ENCODE measurements at places on chromosomes 12 and 14.

DNA sequence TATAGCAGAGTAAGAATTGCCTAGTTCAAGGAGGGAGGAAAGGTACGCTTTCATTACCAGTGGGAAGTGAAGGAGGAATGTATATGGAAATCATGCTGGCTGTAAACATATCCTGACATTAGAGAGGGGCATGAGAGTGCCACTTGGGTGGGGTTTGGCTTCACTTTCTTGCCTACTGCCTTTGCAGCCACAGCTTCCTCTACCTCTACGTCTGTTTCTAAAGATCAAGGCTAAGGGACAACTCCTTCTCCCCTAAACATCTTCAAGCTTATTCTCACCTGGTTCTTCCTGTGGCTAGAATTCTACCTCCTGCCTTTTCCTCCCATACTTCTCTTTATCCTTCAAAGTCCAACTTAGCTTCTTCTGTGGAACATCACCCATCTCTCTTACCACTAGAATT, 58.0 kb downstream of the SUSD6 start:
- DNase-seq = no peak

GRCh38 chr14:53692885-53693284, 263.7 kb downstream of the BMP4 start:
- no peak for DNase-seq

DNA sequence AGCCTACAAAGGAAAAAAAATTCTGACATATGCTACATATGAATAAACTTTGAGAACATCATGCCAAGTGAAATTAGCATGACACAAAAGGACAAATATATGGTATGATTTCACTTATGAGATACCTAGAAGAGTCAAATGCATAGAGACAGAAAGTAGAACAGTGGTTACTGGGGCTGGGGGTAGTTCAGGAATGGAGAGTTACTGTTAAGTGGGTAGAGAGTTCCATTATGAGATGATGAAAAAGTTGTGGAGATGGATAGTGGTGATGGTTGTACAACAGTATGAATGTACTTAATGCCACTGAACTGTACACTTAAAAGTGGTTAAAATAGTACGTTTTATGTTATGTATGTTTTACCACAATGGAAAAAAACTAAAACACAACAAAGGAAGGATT, 92.3 kb downstream of the SCAF11 start:
- DNase-seq = no peak

- DNase-seq = no peak
Measured at GRCh38 chr12:123465084-123465483, 7.1 kb downstream of the SNRNP35 start.

GRCh38 chr14:75344411-75344810, 65.8 kb downstream of the FOS start:
- no peak for DNase-seq

GRCh38 chr14:97282210-97283004, 485.2 kb downstream of the VRK1 start:
- DNase-seq = no peak

GRCh38 chr14:76901171-76902055, 75.2 kb downstream of the LRRC74A start:
- no peak for DNase-seq

- no peak for DNase-seq
Measured at GRCh38 chr12:54213079-54213478, 24.3 kb upstream of the SMUG1 start.

DNA sequence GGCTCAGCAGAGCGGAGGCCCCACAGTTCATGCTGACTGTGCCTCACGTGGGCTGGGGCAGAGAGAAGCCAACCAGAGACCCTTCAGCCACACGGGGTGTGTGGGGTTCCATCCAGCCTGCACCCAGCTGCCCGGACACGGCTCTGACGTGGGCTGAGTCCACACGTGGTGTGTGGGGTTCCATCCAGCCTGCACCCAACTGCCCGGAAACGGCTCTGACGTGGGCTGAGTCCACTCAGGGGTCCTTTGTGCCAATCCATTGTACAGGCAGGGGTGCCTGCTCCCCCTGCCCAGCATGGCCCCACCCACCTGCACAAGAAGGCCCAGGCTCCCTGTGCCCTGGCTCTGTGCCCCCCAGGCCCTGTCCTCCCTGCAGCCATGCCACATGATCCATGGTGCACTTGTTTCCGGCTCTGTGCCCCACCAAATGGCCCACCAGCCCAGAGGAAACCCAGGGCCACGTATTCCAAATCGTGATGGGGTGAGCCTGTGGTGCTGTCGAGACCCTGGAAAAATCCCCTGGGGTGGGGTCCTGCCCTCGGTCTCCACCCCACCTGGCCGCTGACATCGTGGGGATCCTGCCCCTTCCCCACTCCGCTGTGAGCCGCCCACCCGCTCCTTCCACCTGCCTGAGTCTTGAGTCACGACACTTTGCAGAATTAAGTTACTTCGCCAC, 99.3 kb upstream of the SFSWAP start:
- DNase-seq = no peak

- DNase-seq = no peak
Measured at GRCh38 chr12:2284321-2284813, 231.6 kb downstream of the CACNA1C start.

DNA sequence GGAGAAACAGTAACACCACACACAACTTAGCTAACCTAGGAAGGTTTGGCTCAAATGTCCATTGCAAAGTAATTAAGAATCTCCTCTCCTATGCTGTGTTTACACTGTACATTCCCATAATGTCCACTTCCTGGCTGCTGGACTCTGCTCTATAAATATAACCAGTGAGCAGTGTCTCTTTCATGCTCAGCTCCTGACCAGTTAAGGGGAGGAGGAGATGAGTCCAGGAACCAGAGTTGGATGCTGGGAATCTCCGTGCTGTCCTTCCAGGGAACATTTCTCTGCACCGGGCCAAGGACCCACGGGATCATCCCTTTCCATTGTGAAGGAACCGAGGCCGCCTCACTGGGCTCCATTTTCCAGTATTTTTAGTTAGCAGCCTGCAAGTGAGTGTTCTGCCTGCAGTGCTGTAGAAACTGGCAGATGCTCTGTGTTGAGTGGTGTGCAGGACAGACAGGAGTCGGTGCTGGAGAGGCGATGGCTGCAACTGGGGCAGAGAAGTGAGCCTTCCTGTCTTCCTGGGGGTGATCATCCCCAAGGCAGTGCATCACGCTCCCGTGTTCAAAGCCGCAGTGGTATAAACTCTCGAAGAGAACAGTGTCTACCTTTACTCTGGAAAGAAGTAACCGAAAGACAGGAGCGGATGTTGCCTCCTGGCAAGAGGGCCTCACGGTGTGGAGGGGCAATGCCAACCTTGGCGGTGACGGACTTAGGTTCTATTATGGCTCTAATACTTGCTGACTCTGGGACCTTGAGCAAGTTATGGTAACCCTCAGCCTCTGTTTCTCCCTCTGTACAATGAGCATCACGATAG, 195.5 kb downstream of the CACNA1C start:
- no peak for DNase-seq

DNA sequence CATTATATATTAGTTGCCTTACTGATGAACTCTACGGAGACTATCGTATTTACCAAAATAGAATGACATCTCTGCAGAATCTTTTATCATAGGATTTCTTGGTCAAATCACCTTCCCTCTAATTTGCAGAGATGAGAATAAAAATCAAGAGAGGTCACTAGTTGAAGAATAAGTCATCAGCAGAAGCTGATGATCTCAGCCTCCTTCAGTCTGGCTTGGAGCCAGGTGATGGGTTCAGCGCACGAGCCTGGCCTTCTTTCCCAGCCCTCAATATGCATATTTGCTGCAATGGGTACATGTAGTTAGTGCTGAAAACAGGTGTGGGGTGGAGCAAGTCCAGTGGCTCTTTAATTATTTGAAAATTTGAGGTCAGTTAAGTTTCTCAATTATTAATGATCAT, 19.2 kb upstream of the EMP1 start:
- no peak for DNase-seq

DNA sequence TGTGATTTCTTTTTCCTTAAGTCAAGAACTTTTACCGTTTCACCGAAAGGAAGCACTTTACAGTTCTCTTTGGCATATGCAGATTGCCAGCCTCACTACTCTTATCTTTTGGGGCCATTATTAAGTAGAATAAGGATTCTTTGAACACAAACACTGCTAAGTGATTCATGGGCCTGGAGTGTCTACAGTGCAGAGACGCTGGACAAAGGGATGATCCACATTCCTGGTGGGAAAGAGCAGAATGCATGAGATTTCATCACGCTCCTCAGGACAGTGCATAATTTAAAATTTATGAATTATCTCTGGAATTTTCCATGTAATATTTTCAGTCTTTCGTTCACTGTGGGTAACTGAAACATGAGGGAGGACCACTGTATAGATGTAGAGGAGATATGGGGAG, 90.2 kb downstream of the TTLL5 start:
- no peak for DNase-seq

- DNase-seq = no peak
Measured at GRCh38 chr12:31029916-31030562, 43.6 kb upstream of the DDX11 start.

GRCh38 chr14:36716614-36717184, 55.0 kb downstream of the PAX9 start:
- DNase-seq = no peak

DNA sequence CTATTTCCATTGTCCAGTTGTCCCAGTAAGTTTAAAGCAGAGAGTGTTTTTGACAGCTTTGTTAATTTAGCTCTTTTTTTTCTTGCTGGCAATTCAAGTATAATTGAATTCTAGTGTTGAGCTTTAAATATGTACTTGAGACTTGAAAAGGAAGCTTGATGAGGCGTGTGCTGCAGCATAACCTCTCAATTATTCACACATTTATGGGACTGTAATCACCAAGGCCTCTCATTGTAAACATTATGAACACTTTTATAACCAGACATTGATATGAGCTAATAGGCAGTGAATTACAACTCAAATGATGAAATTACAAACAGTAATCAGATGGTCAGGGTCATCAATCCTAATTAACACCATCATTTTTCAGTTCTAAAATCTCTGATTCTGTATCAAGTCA, 378.0 kb upstream of the DDHD1 start:
- DNase-seq = no peak

DNA sequence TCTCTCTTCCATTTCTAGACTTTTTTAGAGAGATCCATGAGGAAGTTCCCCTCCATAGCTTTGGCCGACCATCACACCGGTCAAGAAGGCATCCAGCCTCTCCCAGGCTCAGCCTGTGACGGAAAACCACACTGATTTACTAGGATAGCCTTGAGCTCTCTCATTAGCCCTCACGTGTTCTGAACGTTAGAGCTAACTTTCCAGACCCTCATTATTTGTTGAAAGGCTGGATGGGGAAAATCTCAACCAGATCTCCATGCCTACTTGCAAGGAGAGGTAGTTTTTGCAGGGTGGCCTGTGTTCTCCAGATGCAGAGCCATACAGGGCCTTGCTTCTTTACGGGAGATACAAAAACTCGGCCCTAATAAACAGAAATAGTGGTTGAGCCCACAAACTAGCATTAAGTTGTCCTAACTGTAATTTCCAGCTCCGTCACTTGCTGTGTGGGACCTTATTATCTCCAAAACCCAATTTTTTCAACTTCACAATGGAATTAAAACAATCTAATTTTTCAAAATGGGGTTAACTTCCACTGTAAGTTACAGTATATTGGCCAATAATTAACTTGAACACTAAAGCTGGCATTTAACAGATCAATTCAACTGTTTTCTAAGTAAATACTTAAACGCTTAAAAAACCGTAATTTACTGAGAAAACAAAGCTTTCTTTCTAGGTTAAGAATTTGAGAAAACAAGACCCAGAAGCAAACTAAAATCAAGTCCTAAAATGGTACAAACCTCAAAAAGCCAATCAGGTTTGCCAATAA, 65.3 kb downstream of the KLHL28 start:
- DNase-seq = no peak

DNA sequence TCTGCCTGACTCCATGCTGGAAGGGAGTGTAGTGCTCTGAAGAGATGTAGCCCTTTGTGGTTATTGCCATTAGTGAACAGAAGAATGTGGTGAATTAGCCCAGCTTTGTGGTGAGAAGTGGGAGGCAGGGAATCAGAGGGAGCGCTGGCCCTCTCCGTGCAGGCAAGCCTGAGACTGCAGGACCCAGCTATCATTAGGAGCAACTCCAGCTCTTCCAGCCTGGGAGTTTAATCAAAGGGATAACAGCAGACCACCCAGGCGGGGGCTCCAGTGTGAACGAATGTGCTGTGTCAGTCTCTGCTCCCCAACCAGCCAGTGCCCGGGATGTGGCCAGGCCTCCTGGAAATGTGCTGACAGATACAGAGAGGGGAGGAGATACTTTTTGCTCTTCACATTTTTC, 142.7 kb downstream of the TTLL5 start:
- DNase-seq = no peak

- no peak for DNase-seq
Measured at GRCh38 chr14:51823706-51824105, 36.7 kb upstream of the GNG2 start.

GRCh38 chr14:69752773-69753172, 14.2 kb upstream of the SRSF5 start:
- no peak for DNase-seq

DNA sequence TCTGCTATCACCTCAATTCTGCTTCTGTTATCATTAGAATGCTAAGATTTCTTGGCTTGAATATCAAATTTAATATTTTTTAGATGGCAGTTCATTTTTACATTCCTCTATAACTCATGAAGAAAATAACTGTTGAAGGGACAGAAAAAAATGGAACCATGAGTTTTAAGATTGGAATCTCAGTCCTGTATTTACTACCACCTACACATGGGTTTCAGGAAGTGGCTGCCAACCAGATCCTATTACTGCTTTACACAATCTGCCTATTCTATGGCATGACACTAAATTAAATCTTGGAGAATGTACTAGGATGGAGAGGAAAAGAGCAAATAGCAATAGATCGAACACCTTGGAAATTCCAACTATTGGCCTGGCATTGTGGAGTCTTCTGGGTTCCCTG, 140.8 kb downstream of the DUSP6 start:
- no peak for DNase-seq

DNA sequence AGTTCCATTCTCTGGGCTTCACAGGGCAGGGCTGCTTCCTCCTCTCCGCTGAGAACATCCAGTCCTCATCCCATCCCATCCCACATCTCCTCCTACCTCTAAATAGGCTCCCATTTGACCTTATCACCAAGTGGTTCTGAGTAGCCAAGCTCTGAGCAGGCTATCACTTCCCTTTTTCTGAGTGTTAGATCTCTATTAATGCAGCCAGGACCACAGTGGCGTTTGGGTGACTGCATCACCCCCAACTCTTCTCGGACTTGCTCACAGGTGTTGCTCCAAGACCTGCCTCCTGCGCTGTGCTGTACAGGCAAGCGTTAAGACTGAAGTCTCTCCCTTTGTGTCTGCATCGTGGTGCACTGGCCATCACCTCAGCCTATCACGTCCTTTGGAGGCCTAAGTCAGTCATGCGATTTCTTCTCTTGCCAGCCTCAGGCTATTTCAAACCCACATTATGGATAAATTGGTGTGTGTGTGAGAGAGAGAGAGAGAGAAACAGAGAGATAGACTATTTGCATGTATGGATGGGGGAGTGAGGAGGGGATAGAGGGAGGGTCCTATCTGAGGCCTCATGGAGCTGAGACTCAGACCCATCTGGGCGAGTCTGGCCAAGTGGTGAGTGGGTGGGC, 12.4 kb upstream of the HHIPL1 start:
- peak; percentile 36 for DNase-seq

DNA sequence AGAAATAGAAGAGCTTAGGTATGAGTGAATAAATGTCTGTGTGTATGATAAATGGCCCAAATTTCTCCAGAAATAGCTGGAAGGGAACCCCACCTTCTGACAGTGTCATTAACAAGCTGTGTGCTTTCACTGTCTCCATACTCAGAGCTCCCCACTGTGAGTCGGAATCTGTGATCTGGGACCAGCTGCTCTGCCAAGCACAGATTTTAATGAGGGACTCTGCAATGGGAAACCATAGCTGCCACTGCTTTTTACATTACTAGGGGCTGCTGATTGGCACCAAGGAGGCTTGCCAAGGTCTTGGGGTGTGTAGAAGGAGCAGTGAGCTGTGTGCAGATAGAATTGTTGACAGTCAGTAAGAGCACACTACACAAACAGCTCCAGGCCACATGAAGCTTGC, 244.2 kb upstream of the CCDC196 start:
- DNase-seq = no peak

Measured in GM13976 (cell line).